ENCODE measurements at places on chromosomes 2 and 18.

- DNase-seq = peak; percentile 52
Observed at GRCh38 chr2:42132191-42132965, 36.8 kb upstream of the EML4 start.

DNA sequence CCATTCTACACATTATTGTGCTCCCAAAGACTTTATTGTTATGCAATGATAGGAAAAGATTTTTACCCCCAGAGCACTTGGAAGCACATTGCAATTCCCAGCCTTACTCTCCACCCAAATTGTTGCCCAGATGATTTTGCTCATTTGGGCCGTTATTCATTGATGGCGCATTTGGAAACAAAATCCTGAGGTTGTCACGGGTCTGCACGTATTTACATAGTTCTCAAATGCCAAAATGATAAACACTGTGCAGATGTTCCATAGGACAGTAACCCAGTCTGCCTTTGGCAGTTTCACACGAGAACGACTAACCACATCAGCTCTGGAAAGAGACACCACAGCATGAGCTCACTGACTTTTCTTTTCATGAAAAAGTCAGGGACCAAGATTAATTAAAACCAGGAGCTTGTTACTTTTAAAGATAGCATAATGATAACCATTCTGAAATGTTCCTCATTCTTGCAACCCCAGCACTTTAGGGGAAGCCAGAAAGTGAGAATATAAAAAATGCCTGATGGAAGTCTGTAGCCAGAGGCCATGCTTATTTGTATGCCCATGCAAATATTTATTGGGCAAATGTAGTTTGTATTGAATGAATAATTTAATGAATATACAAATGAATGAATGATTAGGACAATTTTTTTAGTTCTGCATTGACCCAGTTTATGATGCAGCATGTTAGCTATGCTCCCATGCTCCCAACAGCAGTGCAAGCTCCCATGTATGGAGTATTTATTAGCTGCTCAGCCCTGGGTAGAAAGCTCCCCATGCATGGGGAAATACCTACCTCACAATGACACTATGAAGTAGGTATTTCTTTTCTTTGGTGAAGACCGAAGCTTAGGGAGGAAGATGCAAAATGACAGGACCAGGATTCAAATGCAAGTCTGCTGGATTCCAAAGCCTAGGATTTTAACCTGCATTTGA, 84.6 kb downstream of the MAIP1 start:
- no peak for DNase-seq

GRCh38 chr18:58596265-58596681, 32.6 kb downstream of the ALPK2 start:
- no peak for DNase-seq

DNA sequence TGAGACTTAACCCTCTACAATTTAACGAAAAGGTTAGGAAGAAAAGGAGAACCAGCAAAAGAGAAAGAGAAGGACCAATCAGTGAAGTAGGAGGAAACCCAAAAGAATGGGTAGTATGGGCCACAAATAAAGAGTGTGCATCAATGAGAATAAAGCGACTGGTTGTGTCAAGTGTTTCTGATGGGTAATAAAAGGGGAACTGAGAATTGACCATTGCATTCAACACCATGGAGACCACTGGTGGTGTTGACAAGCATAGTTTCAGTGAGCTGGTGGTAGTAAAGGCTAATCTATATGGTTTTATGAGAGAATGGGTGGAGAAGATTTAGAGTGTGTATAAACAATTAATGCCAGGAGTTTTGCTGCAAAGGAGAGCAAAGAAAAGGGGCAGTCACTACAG, 75.4 kb downstream of the CSRNP3 start:
- DNase-seq = no peak

DNA sequence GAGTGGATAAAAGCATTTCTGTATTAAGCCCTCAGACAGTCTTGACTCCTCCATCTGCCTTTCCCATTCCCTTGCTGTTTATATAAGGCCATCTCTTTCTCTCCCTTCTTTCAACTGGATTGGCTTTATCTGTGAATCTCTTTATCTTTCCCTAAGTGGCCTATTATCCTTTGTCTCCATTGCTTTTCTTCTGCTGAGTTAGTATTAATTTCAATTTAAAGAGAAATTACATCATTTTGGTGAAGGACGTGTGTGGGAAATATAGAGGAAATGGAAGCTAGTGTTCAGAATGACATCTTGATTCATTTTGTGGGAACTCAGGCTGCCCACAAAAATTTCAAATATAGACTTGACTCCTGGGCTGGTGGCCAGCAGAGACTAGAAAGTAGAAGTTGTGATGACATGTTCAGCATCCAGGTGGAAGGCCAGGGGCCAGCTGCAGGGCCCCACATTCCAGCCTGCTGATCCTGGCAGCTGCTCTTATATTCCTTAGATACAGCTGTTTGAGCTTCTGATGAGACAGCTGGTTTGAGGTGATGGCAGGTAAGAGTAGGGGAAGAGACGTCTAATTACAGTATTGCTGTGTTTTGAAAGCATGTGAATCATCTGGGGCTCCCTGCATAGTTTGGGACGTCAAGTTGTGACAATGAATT, 52.3 kb downstream of the DIS3L2 start:
- no peak for DNase-seq

- DNase-seq = no peak
Observed at GRCh38 chr2:226429476-226429875, 370.1 kb downstream of the IRS1 start.

DNA sequence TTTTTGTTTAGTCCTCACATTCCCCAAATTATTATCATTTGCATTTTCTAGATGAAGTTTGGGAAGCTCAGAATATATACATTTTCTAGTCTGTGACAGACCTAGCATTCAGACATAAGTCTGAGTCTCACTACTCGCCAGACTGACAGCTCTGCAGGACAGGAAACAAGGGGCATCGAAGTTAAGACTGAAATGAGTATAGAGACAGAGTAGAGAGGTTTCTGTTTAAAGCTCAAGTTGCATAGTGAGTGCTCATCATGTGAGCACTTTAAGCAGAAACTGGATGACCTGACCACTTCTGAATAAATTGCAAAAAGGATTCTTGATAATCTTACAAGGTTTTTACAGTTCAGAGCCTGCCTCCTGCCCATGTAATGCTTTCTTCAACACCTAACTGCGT, 1.1 kb downstream of the HADHB start:
- peak; percentile 20 for DNase-seq

- DNase-seq = no peak
Observed at GRCh38 chr2:64762301-64762997, 108.7 kb upstream of the SERTAD2 start.

GRCh38 chr2:242040681-242041080, 171.2 kb downstream of the RTP5 start:
- no peak for DNase-seq

DNA sequence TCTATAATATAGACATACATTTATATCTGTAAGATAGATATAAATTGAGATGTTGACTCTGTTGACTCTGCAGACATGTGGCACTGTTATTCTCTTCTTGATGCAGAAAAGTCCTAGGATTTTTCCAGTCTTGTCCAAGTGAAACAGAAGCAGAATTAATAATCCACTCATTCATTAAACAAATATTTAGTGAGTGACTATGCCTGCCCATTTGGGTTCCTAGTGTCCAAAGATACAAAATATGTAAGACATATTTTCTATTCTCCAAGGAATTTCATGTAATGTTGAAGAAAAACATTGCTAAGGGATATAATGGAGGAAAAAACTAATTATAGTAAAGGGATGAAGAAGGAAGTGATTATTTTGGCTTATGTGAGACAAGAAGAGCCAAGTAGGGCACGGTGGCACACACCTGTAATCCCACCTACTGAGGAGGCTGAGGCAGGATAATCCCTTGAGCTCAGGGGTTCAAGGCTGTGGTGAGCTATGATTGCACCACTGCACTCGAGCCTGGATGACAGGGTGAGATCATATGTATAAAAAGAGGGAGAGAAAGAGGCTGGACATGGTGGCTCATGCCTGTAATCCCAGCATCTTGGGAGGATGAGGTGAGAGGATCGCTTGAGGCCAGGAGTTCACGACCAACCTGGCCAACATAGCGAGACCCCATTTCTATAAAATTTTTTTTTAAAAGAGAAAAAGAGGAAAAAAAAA, 19.9 kb upstream of the PLEKHH2 start:
- DNase-seq = no peak

- no peak for DNase-seq
Observed at GRCh38 chr2:32227492-32227891, 37.2 kb downstream of the NLRC4 start.

DNA sequence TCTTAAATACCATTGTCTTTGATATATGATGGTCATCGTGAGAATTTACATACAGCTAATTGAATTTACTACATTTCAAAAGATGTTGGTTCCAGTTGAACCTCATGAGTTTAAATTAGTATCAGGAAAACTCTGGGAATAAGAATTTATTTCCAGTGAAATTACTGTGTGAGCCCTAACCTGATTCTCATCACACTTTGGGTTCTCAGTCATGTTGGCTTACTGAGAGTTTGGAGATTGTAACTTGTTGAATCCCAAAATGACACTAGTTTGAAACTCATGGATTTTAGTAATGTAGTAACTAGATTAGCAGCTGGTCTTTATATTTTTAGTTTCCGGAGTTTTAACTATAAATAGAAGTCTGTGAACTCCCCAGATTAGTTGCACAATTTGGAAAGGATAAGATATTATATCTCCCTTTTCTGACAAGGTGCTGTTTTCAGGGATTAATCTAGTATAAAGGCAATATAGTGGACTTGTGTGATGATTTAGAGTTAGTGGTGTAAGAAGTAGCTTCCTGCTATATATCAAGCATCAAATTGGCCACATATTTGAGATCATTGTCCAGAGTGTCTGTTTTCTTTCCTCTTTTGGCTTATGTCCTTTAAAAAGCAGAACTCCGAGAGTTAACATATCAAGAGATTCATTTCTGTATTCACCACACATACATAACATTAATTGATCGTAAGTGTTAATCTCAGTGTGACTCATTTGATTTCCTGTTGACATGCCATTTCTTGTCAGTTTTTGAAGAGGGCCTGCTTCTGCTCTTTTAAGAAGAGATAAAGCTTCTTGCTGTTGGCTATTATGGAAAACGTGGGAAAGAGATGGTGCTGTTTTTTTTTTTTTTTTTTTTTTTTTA, 15.7 kb downstream of the NDUFV2 start:
- peak; percentile 81 for DNase-seq

DNA sequence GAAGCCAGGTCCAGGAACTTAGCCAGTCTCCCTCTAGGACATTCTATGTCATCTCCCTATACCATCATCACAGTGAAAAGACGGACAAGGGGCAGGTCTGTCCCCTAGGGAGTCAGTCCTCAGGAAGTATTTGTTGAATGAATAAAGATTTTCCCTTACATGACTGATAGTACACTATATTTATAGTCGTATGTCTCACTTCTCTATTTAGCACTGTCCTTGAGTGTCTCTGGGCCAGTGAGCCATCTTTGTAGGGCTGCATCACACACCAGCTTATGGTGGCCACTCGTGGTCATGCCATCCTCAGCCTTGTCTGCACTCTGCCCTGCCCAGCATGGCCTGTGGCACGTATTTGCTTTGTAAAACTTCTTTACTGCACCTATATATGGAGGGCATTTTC, 25.8 kb downstream of the PTPN18 start:
- DNase-seq = no peak

DNA sequence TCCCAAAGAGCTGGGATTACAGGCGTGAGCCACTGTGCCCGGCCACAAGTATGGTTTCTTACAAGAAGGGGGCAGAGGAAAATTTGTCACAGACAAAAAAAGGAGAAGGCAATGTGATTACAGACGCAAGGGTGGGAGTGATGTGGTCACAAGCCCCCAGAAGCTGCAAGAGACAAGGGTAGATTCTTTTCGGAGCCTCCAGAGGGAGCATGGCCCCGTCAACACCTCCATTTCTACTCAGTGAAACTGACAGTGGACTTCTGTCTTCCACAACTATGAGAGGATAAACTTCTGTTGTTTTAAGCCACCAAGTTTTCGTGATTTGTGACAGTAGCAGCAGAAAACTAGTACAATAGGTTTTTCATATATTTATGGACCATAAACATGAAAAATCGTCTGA, 2.1 kb upstream of the TCF7L1 start:
- no peak for DNase-seq

DNA sequence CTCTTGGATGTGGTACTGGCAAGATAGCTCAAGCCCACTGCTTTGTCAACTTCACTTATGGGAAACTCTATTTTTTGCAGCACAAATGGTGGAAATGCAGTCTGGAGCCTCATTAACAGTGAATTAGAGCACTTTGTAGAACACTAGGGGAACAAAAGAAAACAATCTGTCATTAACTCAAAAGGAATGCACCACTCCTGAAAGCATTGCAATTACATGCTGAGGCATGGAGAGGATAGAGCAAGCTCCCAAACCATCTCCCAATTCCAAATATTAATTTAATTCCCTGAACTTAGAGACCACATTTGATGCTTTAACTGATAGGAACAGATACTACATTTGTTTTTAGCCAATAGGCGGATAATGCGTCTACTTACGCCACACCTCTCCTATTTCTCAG, 32.8 kb upstream of the TANC1 start:
- DNase-seq = no peak

DNA sequence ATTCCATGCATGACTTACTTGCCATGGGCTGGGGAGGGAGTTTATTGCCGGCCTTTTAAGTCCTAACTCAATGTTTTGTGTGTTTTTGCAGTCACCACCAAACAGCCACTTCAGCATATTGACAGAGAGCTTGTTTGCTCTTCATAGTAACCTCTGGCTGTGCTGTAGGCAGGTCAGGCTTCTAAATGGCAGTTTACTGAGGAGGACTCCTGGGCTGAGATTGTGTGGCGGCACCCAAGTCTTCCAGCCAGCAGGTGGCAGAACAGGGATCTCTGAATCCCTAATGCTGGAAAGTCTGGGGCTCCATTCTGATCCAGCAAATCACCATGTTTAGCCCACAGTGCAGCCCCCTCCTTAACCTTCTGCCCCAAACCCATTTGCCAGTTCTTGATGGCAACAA, 121.2 kb downstream of the CAPN13 start:
- DNase-seq = no peak

DNA sequence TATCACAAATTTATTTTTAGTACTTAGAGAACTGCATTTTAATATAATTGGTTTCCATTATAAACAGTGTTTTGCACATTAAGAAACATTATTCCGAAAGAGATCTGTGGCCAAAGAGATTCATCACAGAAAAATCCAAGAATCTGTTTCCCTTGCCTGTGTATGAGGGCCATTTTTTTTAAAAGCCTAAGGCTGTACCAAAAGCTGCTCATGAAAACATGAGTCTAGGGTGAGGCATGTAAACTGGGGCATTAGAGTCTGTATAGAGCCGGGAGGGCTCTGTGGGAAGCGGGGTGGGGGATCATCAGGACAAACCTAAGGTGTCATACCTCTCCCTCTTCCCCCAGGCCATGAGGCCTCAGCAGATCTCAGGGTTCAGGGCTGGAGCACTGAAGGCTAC, 223.8 kb downstream of the FBXO15 start:
- DNase-seq = no peak

GRCh38 chr2:6423157-6423556, 442.6 kb downstream of the CMPK2 start:
- DNase-seq = no peak

- no peak for DNase-seq
Observed at GRCh38 chr2:25284756-25285155, 57.0 kb downstream of the DNMT3A start.

DNA sequence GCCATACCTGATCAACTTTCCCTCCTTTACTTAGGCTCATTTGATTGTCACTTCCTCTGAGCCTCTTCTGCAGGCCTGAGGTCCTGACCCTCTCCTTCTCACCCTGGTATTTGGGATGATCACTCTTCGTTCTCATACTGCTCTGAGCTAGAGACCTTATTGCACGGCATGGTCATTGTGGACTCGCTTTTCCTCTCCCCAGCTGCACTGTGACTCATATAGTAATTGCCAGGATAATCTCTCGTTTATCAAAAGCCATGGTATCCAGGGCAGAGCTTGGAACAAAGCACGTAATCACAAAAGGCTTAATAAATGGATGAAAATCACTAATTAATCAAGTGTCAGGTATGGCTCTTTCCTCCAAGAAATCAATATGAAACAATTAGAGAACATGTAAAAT, 40.9 kb upstream of the TRIB2 start:
- no peak for DNase-seq
